ENCODE measurements at places on chromosomes 4 and X. TPM values are rescaled to one million over a fixed set of nuclear protein-coding genes. Genes with fewer than 3 reads are reported as not detected.

The ZNF518B gene
- 19.5 TPM for total RNA-seq

The NELFA gene
- total RNA-seq: 18.4 TPM

The TCP11X2 gene
- total RNA-seq: not detected

The FAM13A gene
- 118 TPM for total RNA-seq

The REST gene
- total RNA-seq: 44.6 TPM

The PNMA5 gene
- not detected for total RNA-seq

The GNRHR gene
- not detected for total RNA-seq

The HSFX4 gene
- total RNA-seq: not detected

DNA sequence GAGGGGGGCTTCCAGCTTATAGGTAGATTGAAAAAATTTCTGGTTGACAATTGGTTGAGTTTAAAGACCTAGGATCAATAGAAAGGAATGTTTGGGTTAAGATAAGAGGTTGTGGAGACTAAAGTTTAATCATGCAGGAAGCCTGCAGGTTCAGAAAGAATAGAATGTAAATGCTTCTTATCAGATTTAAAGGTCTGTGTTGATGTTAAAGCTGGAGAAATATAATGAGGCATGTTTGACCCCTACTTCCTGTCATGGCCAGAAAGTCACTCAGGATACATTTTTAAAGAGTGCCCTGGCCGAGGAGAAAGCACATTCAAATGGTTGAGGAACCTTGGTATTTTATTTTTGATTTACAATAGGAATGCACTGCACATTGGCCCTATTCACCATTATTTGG lies 3.9 kb upstream of the RRAGB start:
- DNase-seq: no peak
- no peaks in the 10 kb centered on the region for H3K36me3 ChIP-seq
- peaks cover 15% of the 10 kb centered on the region for H3K27me3 ChIP-seq
- H3K4me1 ChIP-seq: no peaks in the 10 kb centered on the region
- H3K4me3 ChIP-seq: no peak overlapping the region

DNA sequence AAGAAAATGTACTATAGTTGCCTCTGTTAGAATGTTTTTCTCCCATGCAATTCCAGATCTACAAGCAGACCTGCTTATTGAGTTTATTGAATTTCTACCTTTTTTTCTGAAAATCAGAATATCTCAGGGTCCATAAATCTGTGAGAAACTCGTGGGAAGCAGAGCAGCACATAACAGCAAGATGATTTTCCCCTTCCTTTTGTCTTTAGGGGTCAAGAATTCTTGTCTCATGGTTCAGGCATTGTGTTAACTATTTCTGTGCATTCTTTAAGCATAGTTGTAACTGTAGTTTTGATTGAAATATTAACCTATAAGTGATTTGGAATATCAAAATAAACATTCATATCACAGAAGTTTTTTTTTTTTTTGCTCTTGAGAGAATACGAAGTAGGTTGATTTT lies 11.4 kb downstream of the EDNRA start:
- DNase-seq: no peak
- H3K27ac ChIP-seq: no peak overlapping the region
- no peaks in the 10 kb centered on the region for H3K36me3 ChIP-seq
- H3K4me1 ChIP-seq: no peaks in the 10 kb centered on the region

DNA sequence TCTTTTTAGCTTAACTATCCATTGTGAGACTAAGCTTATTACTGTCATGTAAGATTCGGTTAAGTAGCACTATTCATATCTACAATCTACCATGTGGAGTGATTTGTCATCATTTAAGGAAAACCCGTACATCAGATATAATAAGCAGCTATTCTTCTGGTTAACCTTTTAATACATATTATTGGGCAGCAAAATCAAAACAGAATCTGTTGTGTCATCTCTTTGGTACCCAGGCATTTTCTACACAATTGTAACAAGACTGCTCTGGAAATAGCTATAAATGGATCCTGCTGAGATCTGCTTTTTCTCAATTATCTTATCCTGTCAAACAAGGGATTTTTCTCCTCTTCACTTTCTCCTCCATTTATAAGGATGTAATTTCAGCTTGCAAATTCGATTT lies 521.5 kb upstream of the MAGEB2 start:
- no peaks in the 10 kb centered on the region for H3K27me3 ChIP-seq
- H3K4me1 ChIP-seq: no peaks in the 10 kb centered on the region
- no peak overlapping the region for H3K4me3 ChIP-seq
- H3K36me3 ChIP-seq: no peaks in the 10 kb centered on the region
- no peak for DNase-seq

DNA sequence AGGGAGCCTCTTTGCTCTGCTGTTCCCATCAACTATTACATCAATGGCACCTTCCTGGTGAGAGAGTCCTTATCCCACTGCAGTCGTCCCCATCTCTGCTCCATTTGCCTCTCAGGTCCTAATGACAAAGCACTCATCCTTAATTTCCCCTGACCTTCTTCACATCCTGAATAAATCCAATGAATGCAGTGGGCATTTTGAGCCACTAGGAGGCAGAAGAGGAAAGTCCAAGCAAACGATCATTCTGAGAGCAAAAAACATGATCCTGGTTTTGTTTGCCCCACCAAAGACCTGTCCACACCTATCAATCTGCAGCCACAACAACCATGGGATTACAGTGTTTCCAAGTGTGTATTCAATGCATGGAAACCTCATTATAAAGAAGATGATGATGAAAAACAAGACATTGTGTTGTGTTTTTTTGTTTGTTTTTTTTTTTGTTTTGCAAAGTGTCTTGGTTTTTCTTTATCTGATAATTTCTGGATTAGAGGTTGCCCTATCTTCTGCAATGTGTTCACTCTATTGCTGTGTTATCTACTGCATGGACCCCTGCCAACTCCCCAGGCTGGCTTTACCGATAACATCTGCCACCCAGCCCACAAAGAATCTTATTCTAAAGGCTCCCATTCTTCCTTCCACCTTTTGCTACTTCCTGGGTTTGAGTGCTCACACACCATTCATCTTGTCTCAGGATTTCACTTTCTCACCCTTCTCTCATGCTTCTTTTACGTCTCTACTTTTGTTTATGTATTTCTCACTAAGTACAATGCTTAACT lies 207.2 kb downstream of the NLGN4X start:
- no peak overlapping the region for H3K4me3 ChIP-seq
- no peak overlapping the region for H3K27ac ChIP-seq
- DNase-seq: no peak
- no peaks in the 10 kb centered on the region for H3K27me3 ChIP-seq
- no peaks in the 10 kb centered on the region for H3K36me3 ChIP-seq

DNA sequence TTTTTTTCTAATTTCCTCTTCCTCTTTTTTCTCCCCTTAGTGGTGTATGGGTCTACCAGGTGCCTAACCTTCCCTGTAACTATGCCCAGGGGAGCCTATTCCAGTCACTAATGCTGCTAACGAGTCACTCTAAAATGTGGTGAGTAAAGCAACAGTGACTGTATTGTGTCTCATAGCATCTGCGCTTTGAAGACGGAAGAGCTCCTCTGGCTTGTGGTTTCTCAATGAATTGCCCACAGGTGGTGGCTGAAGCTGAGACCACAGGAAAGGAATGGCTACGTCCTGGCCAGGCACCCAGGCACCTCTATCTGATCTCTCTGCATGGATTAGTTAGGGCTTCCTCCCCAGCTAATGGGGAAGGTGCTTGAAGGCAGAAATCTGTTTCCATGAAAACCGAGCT lies 763.5 kb upstream of the FRG1 start:
- no peaks in the 10 kb centered on the region for H3K27me3 ChIP-seq
- no peaks in the 10 kb centered on the region for H3K36me3 ChIP-seq
- DNase-seq: no peak

DNA sequence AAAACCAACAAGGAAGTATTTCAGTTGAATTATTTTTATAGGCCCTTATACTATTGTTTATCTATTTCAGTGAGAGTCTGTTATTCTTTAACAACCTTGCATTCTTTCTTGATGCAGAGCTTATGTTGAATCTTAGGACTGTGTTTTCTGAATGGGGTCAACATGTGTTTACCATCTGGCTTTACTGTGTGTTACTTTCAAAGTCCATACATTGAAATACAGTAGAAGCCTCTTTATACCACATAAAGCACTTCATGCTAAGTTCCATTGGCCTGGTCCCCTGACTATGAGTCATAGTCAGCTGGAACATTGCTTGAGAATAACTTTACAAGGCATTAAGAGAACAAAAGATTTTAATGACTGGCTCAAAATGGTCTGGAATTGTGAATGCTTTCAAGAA lies 152.6 kb downstream of the GASK1B start:
- no peak for DNase-seq
- peak overlapping the region; percentile 37 for H3K27ac ChIP-seq
- no peaks in the 10 kb centered on the region for H3K36me3 ChIP-seq
- no peaks in the 10 kb centered on the region for H3K27me3 ChIP-seq
- no peaks in the 10 kb centered on the region for H3K4me1 ChIP-seq
- H3K4me3 ChIP-seq: no peak overlapping the region

DNA sequence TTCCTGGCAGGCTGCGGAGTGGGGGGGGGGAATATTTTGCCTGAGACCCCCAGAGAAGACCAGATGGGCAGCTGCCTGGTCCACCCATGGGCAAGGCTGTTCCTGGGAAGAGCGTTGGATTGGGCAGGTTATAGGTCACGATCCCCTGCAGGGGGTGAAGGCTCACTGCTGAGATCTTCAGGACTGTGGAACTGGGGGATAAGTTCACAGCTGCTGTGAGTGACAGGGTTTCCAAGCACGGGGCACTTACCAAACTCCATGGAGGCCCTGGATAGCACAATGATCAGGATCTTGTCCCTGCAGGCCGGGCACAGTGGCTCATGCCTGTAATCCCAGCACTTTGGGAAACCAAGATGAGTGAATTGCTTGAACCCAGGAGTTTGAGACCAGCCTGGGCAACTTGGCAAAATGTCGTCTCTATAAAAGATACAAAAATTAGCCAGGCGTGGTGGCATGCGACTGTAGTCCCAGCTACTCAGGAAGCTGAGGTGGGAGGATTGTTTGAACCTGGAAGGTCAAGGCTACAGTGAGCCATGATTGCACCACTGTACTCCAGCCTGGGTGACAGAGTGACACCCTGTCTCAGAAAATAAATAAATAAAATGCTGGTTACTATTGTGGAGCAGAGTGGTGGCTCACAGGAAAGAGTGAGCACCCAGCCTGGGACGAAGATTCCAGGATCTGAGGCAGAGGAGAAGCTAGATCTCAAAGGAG lies 68.0 kb upstream of the HELT start:
- H3K4me1 ChIP-seq: no peaks in the 10 kb centered on the region
- DNase-seq: no peak
- no peaks in the 10 kb centered on the region for H3K27me3 ChIP-seq
- no peaks in the 10 kb centered on the region for H3K36me3 ChIP-seq
- no peak overlapping the region for H3K4me3 ChIP-seq
- H3K27ac ChIP-seq: no peak overlapping the region

DNA sequence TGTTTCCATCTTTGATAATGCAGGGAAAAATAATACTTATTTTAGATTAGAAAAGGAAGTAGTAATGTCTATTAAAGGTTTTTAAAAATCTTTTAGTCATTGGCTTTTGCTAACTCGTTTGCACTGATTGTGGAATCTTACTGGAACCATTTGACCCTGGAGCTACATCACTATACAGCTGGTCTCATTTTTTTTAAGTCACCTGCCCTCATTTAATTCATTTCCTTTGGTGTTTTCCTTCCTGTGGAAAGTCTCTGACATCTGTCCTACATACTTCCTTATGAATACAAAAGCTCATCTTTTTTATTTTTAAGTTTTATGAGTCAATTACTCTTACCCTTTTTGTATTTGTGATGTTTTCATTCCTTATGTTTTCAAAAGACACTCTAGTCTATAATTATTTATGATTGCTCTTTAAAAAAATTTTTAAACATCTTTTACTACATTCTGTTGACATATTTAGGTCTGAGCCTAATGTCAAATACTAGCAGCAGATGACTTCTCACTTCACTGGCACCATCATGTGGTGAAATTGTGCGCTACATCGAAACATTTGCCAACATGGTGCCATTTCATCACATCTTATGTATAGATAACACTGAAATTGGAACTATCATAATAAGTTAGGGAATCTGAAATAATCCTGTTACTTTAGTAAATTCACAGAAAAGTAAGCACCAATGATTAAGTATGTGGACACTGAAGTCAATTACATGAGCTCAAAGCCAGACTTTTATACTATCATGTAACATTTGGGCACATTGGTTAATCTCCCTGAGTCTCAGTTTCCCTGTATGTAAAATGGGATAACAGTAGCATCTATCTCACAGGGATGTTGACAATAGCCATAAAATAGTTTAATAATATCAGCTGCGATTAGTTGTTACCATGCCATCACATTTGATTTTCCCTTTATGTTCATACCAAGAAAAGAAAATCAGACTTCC lies 9.4 kb upstream of the MMAA start:
- H3K36me3 ChIP-seq: no peaks in the 10 kb centered on the region
- H3K4me1 ChIP-seq: no peaks in the 10 kb centered on the region
- H3K27ac ChIP-seq: no peak overlapping the region
- no peak overlapping the region for H3K4me3 ChIP-seq
- peak; percentile 63 for DNase-seq

DNA sequence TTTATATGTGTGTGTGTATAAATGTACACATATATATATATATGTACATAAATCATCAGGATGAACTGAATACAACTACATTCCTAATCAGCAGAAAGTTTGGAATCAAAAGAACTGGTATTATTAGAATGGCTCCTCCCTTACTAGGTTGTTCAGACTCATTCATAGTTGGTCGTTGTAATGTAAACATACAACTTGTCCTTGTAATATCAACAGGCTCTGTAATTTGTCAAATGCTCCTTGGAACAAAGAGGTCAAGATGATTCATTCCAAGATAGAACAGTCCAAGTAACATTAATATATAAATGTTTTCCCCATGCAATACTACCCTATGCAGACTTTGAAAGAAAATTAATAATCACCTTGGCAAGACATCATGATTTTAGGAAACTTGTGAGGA lies 351.4 kb upstream of the SMIM31 start:
- no peak for DNase-seq
- no peaks in the 10 kb centered on the region for H3K4me1 ChIP-seq
- no peak overlapping the region for H3K4me3 ChIP-seq
- H3K27ac ChIP-seq: no peak overlapping the region
- no peaks in the 10 kb centered on the region for H3K27me3 ChIP-seq
- H3K36me3 ChIP-seq: no peaks in the 10 kb centered on the region

DNA sequence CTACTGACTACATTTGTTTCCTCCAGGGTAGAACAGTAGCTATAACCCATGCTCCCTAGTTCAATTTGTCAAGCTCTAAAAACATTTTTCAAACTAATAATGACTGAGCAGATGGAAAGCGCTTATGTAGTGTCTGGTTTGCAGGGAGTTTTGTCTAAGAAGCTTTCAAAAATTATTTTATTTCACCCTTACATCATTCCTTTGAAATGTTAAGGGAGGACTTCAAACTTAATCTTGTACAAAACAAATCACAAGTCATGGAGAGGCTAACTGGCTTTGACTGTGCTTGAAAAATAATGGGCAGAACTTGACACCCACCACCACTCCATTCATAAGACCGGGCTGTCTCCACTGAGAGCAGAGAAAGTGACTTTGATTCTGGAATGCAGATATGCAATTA lies 153.4 kb upstream of the QRFPR start:
- H3K27ac ChIP-seq: no peak overlapping the region
- no peaks in the 10 kb centered on the region for H3K36me3 ChIP-seq
- DNase-seq: no peak

- H3K27me3 ChIP-seq: peaks cover 30% of the 10 kb centered on the region
- no peaks in the 10 kb centered on the region for H3K36me3 ChIP-seq
- H3K4me1 ChIP-seq: no peaks in the 10 kb centered on the region
- no peak overlapping the region for H3K4me3 ChIP-seq
Measured at GRCh38 chrX:110086916-110087484, 84.1 kb downstream of the TMEM164 start.
